ENCODE measurements at places on chromosomes 6 and 20. TPM values are rescaled to one million over a fixed set of nuclear protein-coding genes. Genes with fewer than 3 reads are reported as not detected.

DNA sequence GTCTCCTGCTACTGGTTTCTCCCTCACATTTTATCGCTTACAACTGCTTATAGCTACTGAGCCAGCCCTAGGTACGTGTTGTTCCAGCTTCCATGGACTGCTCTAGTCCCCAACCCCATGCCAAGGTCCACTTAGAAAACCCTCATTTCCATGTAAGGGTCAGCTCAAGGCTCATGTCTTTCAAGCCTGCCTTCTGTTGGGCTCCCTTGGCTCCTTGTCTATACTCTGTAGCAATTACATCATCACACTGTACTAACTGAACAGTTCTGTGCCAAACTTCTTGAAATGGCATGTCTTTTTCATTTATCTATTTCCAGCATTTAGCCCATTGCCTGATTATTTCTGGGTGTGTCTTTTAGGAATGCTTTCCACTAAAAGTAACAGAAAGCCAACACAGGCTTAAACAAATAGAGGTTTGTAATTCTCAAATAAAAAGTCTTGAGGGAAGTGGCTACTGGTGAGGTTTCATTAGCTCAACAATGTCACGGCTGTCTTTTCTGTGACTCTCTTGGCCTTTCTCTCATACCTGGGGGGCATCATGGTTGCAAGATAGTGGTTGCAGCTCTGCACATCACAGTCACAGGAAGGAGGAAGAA is 317.6 kb downstream of the TPBG start:
- no peak for DNase-seq

- no peak for DNase-seq
Measured at GRCh38 chr6:143127941-143128680, 67.4 kb downstream of the AIG1 start.

- DNase-seq, result no peak
Measured at GRCh38 chr6:168150551-168151320, 71.7 kb upstream of the FRMD1 start.

The IRAK1BP1 gene
- 8.9 TPM for polyA plus RNA-seq

DNA sequence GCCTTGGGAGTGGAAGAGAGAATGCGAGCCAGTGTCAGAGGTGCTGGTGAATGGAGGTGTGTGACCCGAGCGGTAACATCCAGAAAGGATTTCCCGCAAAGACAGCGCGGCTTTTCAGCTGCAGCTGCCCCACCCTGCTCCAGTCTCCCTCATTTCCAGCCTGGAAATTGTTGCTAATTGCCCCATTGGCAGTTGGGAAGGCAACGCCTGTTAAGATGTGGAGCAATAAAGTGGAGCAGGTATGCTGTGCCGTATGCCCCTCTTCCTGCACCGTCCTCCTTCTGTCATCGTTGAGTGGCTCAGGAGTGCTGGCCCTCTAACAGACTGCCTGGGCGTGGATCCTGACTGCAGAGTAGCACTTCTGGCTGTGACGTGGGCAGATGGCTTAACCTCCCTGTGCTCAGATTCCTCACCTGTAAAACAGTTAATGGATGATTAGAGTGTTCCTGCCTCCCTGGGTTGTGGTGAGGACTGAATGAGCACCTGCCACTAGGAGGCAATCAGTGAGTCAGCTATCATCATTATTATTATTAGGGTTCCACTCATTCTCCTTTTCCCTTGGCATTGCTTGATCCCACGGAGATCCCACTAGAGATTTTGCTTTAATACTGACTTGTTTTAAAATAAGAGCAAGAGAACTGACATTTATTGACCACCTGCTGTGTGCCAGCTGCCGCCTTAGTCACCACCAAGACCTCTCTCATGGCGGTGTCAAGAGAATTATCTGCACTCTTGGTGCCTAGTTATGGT is 11.7 kb downstream of the ARFGEF2 start:
- DNase-seq, result no peak

The COL12A1 gene
- polyA plus RNA-seq, result 106 TPM

- no peak for DNase-seq
Measured at GRCh38 chr6:107539409-107539808, 49.5 kb downstream of the SOBP start.

The MRPS18A gene
- 48.0 TPM for polyA plus RNA-seq
